ENCODE measurements at places on chromosomes 4 and X. TPM values are rescaled to one million over a fixed set of nuclear protein-coding genes. Genes with fewer than 3 reads are reported as not detected.

- no peak for DNase-seq
These were observed 499.1 kb upstream of the SLIT2 start for GRCh38 chr4:19752599-19752998.

GRCh38 chrX:140141444-140142029 lies 176.2 kb upstream of the CXorf66 start:
- DNase-seq, result no peak

- DNase-seq, result no peak
These were observed 1.3 kb downstream of the HERC5 start for GRCh38 chr4:88458104-88458740.

Gene POU4F2
- total RNA-seq, result not detected

Gene TREX2
- not detected for total RNA-seq

GRCh38 chr4:48902266-48902665 lies 4.3 kb downstream of the OCIAD2 start:
- no peak for DNase-seq

- DNase-seq, result no peak
These were observed 3.1 kb downstream of the LEF1 start for GRCh38 chr4:108165586-108165985.

Gene HDAC6
- 62.6 TPM for total RNA-seq

DNA sequence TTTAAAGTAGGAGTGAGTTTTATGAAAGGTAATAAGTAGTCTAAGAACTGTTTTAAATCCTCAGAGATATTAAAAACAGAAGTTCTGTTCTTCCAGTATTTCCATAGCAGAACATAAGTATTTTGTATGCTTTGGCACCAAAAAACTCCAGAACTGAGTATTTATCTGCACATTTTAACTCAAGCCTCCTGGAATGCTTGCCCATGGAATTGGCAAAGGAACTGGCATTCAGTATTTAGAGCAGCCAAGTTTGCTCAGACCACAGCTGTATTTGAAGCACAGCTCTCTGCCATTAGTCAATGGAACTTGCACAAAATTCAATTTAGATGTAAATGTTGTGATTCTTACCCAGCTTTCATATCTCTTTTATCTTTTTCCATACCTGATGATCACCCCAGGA lies 42.2 kb downstream of the NDNF start:
- DNase-seq, result no peak

Data from kidney epithelial cell (primary cell).